Stimulated activated CD8-positive, alpha-beta memory T cell treated with anti-CD3 and anti-CD28 coated beads, Interleukin-7, amount 100 ng/mL, for 24 hours (primary cell): ENCODE measurements at places on chromosomes 1 and 21.

DNA sequence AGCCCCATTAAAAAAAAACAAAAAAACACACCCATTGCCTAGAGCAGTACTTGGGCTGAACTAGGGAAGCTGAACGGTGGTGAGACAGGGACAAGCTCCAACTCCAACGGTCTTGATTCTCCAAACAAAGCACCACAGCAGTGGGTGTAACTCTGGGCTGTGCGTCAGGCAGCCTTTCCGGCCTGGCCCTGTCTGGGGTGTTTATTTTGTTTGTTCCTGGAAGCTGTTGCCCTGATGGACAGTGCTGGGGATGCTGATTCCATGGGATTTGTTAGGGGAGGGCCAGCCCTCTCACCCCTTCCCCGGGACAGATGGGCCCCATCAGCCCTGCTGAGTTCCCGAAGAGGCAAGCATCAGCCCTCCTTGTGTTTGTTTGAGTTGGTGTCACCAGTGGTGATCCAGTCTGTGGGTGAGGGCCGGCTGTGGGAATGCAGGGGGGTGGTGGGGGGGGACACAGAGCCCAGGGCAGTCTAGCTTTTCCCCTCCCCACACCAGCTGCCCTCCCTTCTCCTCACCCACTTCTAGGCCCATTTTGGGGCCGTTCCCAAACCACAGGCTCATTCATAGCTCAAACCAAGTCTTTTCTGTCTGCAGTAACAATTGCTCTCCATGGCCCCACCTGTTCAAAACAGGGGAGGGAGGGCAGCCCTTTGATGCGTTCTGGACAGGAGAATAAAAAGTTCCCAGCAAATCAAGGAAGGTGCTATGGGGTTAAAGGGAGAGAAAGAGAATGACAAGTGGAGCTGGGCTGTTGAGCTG is 4.5 kb downstream of the WNT2B start:
- no peak for DNase-seq

DNA sequence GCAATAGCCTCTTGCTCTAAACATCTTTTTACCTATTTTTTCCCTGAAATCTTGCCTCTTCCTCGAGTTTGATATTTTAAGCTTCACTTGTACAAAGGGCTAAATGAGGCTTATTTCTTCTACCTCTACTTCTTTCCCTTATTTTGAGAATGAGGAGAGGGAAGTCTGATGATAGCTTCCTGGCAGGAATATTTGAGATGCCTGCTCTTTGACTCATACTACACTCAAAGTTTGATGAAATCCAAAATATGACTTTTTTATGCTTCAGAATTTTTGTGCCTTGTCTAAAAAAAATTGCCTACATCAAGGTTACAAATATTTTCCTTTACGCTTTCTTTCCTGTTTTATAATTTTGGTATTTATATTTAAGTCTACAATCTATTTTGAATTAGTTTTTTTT is 624.4 kb upstream of the PLXNA2 start:
- no peak for DNase-seq

DNA sequence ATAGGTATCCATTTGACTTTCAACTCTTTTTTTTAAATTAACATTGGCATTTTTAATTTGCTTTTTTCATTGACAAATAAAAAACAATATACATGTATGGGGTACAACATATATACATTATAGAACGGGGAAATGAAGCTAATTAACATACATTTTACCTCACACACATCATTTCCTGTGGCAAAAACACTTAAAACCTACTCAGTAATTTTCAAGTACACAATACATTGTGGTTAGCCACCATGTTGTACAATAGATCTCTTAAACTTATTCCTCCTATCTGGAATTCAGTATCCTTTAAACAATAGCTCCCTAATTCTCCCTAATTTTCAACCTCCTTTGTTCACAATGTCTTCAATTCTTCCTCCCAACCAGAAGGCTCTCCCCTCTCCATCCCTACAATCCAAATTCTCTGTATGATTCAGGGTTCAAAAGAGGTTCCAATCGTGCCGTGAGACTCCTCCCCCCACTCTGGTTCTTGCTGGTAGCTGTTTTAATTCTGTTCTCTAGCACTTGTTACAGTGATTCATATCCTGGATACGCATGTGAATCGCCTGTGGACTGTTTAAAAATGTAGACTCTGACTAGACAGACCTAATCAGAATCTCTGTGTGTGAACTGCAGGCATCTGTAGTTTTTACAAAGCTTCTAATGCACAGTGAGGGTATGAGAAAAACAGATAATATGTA is 87.6 kb upstream of the DUSP10 start:
- DNase-seq, result no peak

DNA sequence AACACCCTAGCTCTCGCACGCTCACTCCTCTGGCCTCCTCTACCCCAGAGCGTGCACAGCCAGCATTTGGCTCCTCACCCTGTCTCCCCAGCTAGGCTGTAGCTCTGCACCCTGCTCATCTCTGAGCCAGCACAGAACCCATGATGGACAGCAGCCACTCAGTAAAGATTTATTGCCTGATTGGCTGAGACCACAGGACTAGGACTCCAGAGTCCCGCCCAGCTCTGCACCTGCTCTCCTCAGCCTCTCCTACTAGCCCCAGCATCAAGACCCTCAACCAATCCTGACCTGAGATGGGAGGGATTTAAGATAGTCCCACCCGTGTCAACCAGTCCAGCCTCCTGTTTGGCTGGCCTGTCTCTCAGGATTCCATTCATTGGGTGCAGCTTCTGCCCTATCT is 9.3 kb downstream of the C1QB start:
- no peak for DNase-seq

DNA sequence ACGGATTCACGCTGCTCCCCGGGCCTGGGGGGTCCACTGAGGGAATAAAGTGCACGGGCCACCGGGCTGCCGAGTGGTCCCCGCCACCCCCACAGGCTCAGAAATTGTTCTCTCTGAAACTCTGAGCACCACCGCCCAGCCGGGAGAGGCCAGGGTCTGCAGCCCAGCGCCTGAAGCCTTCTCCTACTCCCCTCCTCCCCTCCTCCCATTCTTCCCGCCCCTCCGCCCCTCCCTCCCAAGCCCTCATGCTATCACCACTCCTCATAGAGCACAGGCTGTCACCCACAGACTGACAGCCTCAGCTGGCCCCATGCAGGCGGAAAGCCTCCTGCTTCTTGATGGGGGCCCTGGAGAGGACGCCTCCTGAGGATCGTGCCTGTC is 707 bp upstream of the GPR153 start:
- DNase-seq, result no peak

DNA sequence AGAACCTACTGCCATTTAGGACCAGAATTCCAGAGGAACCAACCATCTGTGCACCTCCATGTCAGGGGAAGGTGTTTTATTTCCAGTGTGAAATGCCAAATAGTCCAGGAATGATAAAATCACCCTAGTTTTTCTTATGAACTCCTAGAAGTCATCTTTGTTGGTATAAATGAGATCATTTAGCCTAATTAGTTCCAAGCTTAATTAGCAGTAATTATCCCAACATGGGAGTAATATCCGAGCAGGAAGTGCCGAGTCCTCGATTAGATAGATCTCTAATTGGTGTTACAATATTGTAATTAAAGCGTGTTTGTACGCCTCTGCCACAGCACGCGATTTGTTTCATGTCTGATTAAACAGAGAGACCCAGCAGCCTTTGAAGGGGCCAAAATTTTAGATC is 33.1 kb downstream of the BCL9 start:
- no peak for DNase-seq

DNA sequence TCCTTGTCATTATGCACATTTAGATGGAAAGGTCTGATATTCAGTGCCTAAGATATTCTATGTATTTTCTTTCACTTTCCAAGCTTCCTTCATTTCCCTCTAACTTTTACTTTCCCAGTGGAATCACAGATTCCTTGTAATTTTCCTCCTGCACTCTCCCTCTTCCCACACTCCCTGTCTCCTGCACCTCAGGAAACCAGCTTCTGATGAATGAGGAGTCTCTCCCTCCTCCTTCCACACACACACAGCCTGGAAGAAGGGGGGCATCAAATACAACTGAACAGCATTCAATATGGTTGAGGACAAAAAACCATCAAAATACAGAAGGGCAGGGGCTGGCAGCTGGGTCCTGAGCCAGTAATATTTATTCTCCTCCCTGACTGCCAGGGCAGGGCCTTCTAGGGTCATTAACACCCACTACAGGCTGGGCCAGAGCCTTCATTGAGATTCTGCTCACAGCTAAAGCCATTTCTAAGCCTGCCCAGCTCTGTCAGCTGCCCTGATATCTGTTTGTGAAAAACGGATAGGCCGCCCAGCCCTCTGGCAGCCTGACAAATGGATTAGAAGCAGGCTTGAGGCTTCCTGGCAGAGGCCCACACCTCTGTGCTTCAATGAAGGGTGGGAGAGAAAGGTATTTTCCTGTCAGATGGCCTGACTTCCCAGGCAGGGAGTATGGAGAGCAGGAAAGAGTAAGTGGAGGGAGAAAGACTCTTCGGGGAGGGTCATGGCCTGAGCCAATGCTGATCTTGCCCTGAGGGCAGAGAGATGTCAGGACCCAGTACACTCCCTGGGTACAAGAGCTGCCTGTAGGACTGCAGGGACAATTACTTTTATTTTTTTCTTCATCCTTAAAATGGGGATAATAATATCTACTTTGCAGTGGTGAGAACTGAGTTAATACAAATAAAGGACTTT is 138.9 kb upstream of the SPATA6 start:
- no peak for DNase-seq

GRCh38 chr1:76687307-76688175 is 179.7 kb upstream of the ST6GALNAC5 start:
- DNase-seq, result no peak

GRCh38 chr1:234498448-234499118 is 19.6 kb upstream of the TARBP1 start:
- DNase-seq, result no peak

GRCh38 chr1:24154215-24154614 is 11.3 kb upstream of the IL22RA1 start:
- no peak for DNase-seq

- no peak for DNase-seq
Observed at GRCh38 chr21:16192902-16193301, 463.1 kb downstream of the USP25 start.

GRCh38 chr1:78003882-78004718 is 639 bp upstream of the DNAJB4 start:
- no peak for DNase-seq

DNA sequence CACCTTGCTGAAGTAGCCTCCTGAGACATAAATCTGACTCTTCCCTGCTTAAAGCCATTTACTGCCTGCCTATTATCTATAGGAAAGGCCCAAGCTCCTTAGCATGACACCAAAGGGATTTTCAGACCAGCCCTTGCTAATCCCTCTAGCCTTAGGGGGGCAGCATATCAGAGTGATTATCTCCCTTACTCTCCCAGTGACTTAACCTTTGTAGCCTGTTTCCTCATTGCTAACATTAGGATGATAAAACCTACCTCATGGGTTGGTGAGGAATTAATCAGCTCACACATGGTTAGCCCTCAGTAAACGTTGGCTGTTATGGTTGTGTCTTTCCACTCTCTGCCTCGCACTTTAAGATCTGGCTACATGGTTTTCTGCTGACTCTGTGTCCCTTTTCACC is 70.1 kb downstream of the ROR1 start:
- no peak for DNase-seq

GRCh38 chr1:155022927-155023236 is 10.7 kb downstream of the DCST2 start:
- no peak for DNase-seq

DNA sequence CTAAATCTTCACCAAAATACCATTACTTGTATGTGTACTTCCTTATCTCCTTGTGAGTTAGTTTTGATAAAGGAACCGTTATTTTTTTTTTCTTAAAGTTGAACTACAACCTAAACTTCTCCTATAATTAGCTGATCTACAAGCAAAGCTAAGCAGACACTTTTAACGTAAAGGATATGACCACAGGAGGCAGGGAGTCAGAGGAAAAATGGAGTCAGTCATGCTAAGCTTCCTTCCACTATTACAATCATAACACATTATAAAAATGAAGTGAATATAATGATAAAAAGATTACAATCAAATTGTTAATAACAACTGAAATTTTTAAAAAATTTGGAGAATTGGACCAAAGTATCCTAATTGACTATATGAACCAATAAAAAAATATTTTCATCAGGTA is 892.6 kb downstream of the KCNT2 start:
- no peak for DNase-seq

GRCh38 chr1:163650624-163651023 is 328.9 kb downstream of the NUF2 start:
- DNase-seq, result no peak

DNA sequence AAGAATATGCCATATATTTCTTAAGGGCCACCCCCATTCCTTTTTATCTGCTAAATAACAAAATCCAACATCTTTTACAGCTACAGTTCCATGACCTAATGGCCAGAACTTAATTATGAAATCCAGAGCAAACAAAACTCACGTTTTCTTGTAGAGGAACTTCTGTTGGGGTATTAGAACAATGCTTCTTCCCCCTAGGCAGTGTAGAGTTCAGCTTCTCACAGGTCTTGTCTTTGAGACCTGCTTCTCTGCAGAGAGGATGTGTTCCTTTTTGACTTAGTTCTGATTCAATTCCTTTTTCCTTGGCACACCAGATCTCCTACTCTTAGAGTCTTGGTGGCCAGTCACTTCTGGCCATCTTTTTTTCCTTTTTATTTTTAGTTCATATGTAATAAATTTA is 22.2 kb downstream of the VAV3 start:
- DNase-seq, result no peak
